Foreskin fibroblast (primary cell): ENCODE measurements at places on chromosomes 1 and 21.
A peak's percentile ranks its signal among the peaks of the same experiment; 100 is the strongest.

GRCh38 chr1:165056914-165057313 lies 299.6 kb downstream of the LMX1A start:
- DNase-seq: no peak

DNA sequence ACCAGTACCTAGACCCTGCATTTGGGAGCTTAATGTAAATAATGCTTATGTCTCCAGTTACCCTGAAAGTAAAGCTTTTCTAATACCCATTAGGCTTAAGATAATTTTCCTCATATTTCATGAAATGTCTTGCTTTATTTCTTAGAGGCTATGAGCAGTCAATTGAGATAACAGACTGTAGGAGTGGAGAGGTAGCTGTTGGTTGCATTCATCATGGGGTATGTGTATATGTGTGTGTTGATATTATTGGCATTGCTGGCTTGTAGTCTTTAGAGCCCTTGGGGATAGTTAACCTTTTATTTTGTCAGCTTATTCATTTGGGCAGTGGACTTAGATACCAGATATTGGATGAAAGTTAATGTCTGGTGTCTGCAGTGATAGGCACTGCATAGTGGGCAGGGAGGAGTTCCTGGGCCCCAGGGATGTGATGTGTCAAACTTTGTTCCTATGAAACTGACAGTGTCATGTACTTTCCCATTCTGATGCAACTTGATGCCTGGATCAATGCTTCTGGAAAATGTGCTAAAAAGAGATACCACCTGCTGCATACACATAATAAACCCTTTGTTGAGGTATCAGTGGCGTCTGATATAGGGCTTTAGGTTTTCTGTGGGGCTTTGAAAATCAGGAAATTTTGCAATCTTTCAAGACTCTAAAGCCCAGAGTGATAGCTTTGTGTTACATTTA lies 83.9 kb downstream of the MAST2 start:
- DNase-seq: no peak

DNA sequence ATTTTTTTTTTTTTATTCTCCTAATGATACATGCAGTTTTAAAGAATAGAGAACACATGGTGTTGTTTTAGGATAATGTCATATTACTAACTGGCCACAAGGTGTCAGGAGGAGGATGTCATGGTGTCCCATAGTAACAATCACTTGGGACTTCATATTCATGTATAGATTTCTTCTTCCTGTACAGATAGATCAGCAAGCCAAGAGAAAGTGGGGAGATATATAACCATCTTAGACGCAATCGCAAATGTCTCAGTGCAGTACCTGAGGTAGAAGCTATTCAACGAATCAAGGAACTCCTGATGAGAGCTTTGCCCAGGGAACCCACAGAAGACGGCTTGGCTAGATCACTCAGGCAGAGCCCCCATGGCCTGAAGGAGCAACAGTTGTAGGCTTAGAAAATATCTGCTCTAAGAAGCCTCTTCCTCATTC lies 12.3 kb downstream of the OR2T11 start:
- peak; percentile 6 for DNase-seq

DNA sequence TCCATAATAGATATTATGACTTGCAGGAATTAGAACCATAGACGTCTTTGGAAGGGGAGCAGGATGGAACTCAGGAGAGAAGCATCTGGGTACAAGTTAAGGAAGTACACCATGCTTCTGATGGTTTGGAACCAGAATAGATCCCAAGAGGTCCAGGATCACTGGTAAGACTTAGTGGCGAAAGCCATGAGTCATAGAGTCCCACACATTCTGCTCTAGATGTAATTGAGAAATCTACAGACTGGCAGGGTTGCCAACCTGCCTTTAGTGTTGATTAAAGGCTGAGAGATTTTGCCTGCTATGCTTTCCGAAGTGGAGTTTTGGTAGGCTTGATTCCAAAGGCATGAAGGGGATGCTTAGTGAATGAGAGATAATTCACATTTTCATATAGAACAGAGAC lies 57.1 kb upstream of the C1orf87 start:
- DNase-seq: peak; percentile 74

GRCh38 chr1:180953291-180954004 lies 40.8 kb downstream of the KIAA1614 start:
- no peak for DNase-seq

- DNase-seq: no peak
Observed at GRCh38 chr1:245923215-245923614, 583.9 kb downstream of the SMYD3 start.

DNA sequence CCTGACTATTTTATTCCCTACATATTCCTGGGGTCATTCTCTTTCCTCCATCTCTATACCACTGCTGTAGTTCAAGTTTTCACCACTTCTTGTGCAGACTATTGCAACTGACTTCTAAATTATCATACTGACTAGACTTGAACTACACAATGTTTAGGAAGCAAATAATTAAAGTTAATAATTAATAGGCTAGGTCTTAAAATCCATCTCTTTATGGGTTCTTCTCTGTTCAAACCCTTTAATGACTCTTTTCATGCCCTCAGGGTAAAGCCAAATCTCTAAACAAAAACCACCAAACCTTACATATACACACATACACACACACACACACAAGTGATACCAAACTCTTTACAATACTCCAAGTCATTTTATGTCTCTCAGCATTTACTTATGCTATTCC lies 22.3 kb upstream of the MOB3C start:
- DNase-seq: no peak

DNA sequence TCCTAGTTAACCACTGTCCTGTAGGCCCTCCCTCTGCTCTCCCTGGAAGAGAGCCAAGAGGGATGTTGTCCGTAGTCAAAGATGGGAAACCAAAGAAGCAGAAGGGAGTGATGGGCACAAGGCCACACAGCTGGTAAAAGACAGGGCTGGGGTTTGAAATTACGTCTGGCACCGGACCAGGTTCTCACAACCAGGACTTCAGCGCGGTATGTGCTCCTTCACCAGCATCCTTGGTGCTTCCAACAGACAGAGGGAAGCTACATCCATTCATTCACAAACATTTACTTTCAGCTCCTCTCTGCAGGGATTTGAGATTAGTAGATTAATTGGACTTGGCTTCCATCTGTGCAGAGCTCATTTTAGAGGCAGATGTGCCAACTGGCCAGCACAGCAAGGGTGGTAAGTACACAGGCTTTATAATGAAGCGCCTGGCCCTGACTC lies 191.2 kb downstream of the TRABD2B start:
- DNase-seq: no peak

GRCh38 chr1:171740356-171740863 lies 1.5 kb downstream of the VAMP4 start:
- DNase-seq: peak; percentile 56

DNA sequence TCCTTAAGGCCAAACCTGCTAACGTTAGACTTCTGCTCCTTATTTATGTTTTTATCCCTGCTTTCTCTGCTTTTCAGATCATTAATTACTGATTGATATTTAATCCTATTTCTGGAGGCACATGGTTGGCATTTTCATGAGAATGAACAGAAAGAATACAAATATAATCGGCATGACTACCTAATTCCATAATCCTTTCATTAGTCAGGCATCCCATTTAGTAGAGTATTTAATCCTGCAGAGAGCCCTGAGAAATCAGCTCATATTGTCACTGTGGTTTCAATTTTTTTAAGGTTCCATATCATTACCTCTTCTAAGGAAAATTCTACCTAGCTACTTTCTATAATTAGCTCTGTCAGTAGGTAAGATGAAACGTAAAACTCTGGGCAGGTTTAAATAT lies 238.8 kb downstream of the NCAM2 start:
- no peak for DNase-seq

DNA sequence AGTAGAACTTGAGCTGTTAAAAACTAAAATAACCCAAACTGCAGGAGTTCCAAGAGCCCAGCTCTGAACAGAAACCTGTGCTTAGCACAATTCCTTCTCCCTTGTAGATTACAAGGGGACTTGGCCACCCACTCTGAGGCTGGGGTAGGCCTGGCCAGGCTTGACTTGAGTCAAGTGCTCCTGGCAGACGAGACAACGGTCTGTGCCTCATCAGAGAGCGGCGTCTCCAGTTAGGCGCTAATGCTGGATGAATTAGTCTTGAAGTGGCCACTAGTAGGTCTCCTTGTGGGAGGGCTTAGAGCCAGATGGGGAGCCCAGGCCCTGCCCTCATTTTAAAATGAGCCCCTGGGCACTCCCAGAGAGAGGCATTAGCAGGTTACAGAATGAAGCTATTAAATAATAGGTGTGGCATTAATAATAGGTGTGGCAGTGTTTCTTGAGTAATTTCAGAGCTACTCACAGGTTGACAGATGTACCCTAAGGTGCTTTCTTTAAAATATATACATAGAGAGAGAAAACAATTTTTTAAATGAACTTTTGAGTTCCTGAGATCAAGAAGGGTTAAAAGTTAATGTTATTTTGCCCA lies 1.1 kb downstream of the EEIG2 start:
- DNase-seq: peak; percentile 39

DNA sequence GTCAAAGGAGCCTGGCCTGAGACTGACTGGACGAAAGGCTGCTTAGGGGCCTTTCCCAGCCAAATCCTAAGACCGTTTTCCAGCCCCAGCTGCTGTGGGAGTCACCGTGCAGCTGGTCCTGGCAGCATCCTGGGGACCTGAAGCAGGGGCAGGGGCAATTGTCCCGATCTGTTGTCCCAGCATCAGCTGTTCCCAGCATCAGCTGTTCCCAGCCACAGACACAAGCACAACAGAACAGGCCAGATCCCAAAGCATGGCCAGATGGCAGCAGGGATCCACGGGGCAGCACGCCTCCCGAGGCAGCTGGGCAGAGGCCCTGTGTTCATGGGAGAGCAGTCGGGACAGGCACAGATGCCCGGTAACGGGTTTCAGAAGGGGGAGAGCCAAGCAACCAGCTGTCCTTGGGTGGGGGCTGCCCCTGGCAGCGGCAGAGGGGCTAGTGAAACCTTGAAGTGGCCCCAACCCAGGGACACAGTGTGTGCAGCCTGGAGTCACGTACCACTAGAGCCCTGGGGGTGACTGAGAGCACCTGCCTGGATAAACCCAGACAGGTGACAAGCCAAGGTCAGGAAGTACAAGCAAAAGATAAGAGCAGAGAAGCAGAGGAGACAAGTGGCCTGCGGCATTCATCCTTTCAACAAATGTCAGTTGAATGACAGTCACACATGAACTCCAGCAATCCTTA lies 13.3 kb downstream of the CELA2B start:
- no peak for DNase-seq

GRCh38 chr1:186880982-186881381 lies 52.2 kb downstream of the PLA2G4A start:
- no peak for DNase-seq

DNA sequence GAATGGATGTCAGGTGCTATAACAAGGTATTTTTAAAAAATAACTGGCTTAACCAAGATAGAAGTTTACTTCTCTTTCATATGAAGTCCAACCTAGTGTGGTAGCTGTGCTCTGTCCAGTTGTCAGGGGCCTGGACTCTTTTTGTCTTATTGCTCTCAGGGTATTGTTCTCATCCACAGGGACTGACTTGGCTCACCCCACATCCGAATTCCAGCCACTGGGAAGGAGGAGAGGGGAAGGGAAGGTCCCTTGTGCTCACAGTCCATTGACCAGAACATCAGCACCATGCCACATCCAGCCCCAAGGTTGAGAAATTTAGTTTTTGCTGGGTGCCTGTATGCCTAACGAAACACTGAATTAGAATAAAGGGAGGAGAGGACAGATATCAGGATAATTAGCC lies 8.7 kb downstream of the EEIG2 start:
- DNase-seq: no peak

- no peak for DNase-seq
Observed at GRCh38 chr1:59908084-59908483, 18.5 kb downstream of the CYP2J2 start.

DNA sequence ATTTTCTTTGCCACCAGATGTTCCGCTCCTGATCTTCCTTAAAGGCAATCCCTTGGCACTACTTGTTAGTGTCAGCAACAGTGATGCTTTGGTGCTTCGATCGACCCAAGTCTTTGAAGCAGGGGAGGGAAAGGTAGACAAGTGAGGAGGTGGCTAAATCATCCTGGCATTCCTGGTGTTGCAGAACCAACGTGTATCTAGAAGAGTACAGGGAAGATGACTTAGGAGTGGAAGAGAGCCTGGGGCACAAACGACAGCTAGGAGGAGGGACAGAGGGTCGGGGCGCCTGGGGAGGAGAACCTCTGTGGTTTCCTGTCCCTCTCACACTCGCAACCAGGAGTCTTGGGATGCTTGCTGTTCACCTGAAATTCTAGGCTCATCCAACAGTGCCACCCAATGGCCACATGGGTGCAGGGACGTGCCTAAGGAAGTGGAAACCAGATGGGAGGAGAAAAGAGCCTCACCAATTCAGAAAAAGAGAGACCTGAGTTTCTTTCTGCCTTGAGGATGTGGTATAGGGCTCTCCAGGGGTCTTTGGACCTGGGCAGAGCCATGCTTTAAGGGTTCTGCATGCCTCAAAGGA lies 9.5 kb upstream of the KCNA2 start:
- DNase-seq: peak; percentile 79

DNA sequence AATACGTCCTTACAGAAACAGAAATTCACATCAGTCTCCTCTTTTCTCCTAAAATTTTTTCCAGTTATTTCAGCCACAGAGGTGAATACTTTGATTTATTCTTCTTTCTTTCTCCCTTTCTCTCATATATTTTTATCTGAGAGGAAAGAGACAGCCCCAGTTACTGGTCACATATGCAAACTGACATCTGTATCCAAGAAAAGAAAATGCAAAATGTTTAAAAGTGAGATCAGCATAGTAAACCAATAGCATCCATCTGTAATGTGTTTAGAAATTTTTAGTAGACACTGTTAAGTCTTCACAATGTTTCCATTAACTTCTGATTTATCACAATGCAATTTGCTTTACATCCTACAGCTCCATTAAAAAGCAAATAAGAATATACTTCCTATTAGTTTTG lies 53.5 kb downstream of the NTNG1 start:
- no peak for DNase-seq

GRCh38 chr1:21855257-21856096 lies 43.4 kb downstream of the LDLRAD2 start:
- DNase-seq: no peak

DNA sequence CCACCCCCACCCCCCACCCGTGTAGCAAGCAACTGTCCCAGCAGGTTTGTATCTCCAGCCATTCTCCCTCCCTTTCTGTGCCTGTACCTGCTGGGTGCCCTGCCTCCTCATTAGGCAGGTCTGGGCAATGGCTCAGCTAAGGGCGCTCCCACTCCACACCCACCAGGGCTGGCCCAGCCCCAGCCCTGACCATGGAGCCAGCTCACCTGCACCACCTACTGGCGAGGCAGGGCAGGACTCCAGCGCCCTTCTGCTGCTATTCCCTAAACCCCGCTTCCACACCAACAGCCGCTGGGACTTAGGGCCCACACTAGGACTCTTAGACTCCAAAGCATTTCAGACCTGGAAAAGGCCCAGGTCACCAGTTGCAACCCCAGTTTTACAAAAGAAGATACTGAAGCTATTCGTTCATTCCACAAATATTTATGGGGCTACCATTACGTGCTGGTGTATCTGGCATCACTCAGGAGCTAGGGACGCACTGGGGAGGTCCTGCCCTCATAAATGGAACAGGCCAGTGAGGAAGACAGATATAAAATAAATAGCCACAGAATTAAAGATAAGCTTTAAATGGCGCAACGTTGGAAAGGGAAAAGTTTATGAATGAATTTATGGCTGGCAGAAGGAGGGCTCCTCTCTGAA lies 24.0 kb downstream of the PGLYRP3 start:
- DNase-seq: no peak
